GM23338 (cell line): ENCODE measurements at places on chromosomes 3 and 15. TPM values are rescaled to one million over a fixed set of nuclear protein-coding genes. Genes with fewer than 3 reads are reported as not detected.
A peak's percentile ranks its signal among the peaks of the same experiment; 100 is the strongest.

DNA sequence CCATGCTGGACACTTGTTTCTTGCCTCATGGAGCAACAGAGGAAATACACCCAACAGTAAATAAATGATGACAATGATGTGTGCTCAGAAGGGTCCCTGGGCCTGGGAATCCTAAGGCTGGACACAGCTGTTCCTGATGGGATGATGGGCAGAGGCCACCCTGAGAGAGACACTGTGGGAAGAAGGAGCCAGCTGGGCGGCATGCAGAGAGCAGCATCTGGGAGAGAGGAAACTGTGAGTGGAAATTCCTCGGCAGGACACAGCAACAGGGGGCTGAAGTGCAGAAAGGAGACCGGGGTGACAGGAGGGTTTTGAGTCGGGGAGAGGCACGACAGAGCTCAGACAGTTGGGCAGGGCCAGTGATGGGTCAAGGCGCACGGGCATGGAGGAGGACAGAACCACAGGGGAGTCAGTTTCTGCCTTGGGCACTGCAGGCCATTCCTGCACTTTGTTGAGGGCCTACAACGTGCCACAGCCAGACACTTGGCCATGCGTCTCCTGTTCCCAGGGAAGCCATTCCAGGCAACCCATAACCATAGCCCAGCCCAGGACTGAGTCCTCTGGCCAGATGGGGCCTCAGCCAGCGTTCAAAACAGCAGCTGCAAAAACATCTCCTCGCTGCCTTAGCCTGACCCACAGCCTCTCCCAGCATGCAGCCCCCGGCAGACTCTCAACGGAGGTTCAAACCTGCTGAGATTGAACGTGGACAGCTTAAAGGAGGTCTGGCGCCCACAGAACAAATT lies 36.7 kb upstream of the SLC6A1 start:
- DNase-seq: no peak

DNA sequence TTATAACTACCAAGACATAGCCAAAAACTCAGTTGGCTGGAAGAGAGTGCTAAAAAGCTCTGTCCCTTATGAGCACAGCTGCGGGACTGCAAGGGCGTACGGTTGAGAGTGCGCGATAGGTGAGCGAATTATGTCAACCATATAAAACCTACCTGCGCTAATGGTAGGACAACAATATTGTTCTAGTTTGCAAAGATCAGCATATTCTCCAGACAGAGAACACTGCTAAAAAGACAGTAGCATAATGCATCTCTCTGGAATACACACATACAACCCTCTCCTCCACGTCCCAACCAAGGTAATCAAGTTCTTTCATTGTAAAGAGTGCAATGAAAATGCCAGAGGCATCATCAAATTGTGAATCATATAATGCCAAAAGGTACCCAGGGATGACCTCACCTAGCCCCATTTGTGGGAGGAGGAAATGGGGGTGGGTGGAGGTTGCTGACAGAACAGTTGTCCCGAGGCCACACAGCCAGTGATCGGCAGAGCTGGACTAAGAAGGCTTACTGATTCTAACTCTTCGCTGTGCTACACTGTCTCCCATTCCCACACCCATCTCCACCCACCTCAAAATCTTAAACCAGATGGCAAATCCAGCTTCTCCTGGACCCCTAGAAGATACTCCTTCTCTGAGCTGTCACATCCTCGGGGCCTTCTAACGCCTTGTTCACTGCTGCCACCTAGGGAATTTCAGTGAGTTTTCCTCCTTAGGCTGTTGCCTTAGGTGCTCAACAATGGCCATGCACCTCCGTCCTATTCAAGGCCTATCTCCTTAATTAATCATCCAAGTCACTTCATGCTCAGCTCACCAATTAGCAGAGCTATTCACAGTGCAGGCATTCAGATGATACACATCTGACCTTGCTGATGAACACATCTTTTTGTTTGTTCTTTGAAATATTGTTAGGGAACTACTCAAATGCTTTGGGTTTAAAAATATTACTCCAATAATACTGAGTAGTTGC lies 60.7 kb downstream of the RPL22L1 start:
- DNase-seq: peak; percentile 85

DNA sequence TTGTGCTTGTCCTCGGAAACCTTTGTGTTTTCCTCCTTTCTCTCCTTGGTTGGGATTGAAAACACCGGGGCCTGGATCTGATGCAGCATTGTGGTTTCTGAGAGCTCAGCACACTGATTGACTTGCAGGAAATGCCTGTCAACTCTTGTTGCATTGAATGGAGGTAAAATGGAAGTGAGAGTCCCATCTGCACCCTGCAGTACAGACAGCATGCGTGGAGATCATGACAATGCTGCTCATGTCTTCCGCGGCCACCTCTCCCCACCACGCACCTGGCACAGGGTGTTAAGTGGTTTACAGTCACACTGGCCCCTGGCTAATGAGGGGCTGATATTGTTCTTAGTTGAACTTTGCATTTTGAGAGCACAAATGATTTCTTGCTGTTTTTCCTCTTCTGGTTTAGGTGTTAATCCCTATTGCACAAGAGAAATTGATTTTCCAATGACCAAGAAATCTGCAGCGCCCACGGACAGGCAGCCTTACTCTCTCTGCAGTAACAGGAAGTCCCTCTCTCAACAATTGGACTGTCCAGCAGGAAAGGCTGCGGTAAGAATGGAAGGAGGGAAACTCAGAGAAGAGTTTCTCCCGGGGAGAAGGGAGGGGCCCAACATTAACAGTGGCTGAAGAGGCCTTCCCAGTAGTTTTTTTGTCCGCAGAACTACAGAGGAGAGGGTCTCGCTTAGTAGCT lies 58.5 kb downstream of the STARD5 start:
- DNase-seq: peak; percentile 19

DNA sequence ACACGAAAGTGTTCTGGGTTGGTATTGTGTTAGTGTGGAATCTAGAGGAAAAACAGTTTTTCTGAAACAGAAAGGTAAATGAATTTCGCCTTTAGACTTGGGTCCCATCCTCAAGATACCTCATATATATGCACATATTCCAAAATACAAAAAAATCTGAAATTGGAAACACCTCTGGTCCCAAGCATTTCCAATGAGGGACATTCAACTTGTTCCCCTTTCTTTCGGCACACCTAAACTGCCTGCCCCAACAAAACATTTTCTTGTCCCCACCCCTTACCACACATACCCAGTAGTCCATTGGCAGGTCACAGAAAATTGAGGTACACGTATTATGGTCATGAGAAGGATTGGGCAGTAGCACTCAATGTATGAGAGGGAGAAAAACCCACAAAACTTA lies 9.1 kb upstream of the IRAK2 start:
- no peak for DNase-seq

The GP5 gene
- 0.07 and 0.12 TPM in 2 replicates for total RNA-seq
